Lung (tissue), 17 donors: ENCODE measurements at places on chromosomes 7 and 10. TPM values are rescaled to one million over a fixed set of nuclear protein-coding genes. Genes with fewer than 3 reads are reported as not detected.
A peak's percentile ranks its signal among the peaks of the same experiment; 100 is the strongest.

Gene SFMBT2
- total RNA-seq, result 11.0 TPM

DNA sequence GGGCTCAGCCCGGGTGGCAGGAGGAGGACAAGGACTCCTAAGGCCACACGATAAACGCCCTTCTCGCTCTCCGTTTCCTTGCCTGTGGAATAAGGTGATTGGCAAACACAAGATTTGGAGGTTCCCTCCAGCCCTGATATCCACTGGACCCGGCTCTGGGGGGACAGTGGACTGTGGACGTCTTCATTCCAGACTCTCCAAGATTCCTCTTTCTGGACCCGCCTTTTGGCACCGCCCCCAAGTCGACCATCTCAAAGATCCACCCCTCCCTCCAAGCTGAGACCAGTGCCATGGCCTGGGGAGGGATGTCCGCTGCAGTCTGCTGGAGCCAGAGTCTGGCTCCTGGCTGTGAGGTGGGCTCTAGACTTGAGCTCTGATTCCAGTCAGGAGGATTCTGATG, 23.6 kb downstream of the ZNF783 start:
- peak; percentile 46 for DNase-seq

GRCh38 chr10:78049851-78050250, 16.2 kb downstream of the RPS24 start:
- no peak for DNase-seq

Gene CFAP70
- total RNA-seq, result 17.2 TPM

Gene GPER1
- total RNA-seq, result 7.7 TPM
